ENCODE measurements at places on chromosomes 7 and 10.

- DNase-seq, result no peak
These were observed 137.9 kb downstream of the TCERG1L start for GRCh38 chr10:131173484-131174210.

DNA sequence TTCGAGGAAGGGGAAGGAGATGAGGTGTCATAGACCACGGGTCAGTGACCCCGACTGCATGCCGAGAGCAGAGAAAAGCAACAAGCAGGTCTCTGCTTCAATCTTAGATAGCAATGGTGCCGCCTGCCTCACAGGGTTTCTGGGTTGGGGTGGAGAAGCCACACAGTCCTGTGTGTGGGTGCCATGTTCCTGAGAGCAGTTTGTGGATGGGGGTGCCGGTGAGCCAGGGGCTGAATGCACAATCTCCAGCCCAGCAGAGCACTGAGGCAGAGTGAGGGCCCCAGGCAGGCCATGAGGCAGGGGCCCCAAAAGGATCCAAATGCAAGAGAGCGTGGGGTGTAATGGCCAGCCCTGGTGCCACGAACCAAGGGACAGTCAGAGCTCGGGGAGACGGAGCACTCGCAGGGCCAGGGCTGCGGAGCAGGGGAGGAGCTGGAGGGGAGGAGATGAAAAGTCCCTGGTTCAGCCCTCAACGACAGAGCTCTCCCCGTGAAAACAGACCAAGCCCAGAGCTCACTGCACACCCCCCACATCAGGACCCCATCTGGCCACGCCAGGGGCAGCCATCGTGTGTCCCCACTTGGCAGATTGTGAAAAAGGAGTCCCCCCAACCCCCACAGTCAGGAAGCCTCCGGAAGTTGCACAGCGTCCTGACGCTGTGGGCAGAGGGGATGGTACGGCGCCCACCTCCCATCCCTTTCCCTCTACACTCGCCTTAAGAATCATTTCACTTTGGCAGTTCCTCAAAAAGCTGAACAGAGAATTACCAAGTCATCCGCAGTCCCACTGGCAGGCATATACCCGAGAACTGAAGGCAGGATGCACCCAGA lies 19.9 kb downstream of the WDR86 start:
- DNase-seq, result no peak

GRCh38 chr7:15334536-15335263 lies 227.1 kb downstream of the AGMO start:
- no peak for DNase-seq

- DNase-seq, result no peak
These were observed 27.7 kb downstream of the PSPH start for GRCh38 chr7:56023500-56023899.

- DNase-seq, result no peak
These were observed 98.2 kb downstream of the DLG5 start for GRCh38 chr10:77828377-77828776.

DNA sequence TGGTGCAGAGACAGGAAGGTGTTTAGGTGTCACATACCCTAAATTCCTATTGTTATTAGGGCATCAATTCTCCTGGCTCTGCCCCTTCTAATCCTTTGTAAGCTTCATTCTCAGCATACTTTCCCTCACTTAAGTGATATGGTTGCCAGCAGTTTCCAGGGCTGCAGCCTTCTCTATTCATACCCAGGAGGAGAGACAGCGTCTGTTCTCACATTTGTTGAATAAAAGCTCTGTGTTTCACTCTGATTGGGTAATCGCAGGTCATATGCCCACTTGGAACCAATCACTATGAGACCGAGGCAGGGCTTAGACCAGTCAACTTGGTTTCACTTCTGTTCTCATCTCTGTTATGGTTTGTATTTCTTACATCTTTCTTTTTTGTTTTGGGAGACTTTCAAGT lies 109.6 kb upstream of the MTPN start:
- DNase-seq, result no peak

DNA sequence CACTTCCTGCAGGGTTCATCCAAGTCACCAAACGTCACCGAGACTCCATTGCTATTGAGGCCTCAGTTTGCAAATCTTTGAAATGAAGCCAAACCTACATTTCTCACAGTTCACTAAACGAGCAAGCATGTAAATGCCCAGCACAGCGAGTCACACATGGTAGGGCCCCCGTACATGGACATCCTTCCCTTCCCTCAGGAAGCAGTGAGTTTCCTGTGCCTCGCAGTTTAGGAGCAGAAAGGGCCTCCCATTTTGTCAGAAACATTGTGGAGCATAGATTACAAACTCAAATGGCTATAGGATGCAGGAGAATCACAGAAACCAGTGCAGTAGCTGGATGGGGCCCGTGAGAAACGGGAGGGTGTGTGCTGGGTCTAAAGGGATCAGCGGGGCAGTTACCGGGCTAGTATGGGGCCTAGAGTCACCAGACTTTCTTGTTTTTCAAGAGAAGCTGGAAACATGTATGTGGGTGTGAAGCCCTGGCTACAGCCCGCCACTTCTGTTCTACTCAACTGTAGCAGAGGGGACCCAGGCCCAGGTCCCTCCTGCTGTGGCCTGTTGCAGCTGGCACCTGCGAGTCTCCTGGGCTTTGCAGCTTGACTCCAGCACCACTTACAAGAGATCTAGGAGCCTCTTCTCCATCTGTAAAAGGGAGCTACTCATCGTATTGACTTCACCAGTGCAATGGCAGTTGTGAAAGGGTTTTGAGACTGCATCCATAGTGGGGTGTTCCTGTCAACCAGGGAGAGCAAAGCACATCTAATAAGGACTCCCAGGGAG lies 14.2 kb upstream of the SLC18A3 start:
- DNase-seq, result no peak

DNA sequence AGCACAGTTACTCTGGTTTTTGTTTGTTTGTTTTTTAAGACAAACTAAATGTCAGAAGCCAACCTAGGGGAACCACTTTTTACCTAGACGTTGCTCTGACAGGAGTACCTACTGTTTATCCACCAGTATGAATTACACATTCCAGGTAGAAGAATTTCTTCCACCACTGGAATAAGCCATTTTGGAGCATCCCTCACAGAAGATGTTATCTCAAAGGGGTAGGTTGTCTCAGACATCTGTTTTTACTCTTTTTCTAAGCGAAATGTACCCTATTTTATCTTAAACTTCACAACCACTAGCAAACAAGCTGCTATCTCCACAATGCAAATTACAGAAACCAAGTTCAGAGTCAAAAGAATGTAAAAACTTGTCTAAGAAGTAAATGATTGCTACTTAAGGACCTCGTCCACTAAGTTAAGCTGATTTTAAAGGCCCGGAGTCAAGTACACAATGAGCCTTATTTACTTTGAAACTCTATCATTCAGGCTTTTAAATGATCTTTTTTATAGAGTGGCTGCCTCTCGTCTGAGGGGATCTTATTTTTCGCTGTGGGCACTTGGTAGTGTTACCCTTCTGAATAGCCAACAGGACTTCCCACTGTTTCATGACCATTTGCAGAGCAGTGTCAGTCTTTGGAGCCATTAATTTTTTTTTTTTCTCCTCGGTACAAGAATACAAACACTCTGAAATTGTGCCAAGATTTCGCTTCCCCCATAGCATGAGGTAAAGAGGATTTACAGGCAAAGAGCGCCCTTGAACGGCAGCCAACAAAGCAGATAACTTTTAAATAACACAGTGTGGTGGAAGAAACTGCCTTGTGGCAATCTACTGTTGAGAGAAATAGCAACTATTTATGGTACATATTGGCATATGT lies 15.7 kb upstream of the ARMC3 start:
- DNase-seq, result no peak

DNA sequence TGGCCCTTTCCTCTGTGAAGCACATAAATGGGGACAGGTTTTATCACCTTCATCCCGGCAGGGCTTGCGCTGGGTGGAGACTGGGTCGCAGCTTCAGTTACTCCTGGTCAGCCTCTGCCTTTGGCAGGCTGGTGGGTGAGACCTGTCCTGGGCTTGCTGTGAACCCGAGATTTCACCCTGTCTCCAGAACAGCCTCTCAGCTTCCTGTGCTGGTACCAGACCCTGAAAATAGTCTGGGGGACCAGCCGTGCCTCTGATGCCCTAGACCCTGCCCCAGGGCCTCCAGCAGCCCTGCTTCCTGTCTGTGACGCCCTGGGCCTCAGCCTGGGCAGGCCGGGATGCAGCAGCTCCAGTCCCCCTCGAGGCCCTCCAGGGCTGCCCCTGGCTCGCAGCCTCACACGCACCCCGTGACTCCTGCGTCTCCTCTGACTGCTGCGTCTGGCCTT lies 13.2 kb upstream of the PWWP2B start:
- no peak for DNase-seq

DNA sequence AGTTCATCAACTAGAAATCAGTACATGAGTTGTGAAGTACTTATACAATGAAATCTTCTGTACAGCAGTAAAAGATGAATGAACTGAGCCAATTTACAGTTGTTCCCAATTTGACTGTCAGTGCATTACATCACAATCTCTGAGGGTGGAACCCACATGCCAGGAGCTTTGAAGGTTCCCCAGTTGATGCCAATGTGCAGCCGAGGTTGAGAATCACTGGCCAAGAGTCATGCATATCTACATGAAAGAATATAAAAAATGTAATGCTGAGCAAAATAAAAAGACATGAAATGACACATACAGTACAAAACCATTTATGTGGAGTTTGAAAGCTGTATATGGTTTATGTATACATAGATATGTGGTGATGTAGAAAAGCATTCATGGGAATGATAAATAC lies 22.1 kb upstream of the CCNJ start:
- DNase-seq, result no peak

DNA sequence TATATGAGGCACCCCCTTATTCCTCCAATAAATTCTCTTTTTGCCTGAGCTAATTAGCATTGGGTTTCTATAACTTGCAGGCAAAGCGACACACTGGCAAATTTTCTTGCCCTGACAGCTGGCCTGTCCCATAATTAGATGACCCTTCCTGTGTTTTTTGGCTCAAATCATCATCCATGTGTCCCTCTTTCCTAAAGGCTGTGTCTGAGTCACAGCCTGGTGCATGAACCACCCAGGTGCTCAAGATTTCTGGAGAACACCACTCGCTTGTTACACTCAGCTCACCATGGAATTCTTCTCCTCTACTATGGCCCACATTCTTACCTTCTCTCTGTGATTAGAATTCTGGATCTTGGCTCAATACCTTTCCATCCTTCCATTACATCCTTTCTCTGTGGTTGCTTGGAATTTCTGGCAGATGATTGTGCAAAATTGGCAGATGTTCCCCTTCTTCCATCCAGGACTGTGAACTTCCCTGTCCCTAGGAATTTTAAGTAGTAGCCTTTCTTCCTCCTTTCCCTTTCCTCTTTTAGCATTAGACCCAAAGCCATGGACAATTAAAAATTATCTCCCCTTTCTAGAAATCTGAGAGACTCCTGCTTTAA lies 116.0 kb upstream of the ANKRD1 start:
- DNase-seq, result no peak
